ENCODE measurements at places on chromosomes 6 and 20.

- no peak for DNase-seq
Observed at GRCh38 chr20:50710492-50711063, 19.2 kb upstream of the RIPOR3 start.

DNA sequence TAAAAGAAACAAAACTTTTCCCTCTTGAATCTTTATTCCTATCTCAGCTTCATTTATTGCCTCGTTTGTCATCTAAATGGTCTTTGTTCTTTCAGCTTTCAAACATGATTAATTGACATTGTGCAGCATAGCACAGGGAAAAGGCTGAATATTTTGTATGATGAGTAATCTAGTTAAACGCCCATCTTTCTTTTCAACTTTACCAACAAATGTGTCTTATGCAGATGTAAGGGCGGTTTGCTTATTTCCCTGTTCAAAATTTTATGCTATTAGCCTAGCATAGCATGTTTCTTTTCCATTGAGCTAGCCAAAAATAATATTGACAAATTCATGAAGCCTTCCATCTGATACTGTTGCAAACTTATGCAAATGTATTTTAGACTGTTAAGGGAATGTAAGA, 176.4 kb upstream of the AKAP12 start:
- DNase-seq: no peak

DNA sequence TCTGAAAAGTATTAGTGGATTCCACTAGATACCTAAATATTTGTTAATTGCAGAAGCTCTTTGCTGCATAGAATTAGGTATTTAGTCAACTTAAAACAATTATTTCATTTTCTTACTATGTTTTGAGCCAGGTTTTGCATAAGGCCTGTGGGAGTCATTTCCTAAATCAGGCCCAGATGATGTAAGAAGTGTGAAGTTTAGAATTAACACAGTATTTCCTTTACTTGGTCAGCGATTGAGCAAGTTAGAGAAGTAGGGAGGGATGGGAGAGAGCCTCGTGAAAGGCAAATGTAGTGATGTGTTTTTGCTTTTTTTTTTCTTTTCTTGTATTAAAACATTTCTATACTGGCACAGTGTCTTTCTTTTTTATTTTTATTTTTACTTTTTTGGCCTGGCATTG, 711.1 kb downstream of the HDGFL1 start:
- no peak for DNase-seq

DNA sequence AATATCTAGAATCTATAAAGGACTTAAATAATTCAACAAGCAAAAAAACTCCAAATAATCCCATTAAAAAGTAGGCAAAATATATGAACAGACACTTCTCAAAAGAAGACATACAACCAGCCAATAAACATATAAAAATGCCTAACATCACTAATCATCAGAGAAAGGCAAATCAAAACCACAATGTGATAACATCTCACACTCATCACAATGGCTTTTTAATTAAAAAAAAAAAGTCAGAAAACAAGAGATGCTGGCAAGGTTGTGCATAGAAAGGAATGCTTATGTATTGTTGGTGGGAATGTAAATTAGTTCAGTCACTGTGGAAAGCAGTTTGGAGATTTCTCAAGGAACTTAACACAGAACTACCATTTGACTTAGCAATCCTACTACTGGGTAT, 979.6 kb upstream of the MAP3K7 start:
- no peak for DNase-seq

DNA sequence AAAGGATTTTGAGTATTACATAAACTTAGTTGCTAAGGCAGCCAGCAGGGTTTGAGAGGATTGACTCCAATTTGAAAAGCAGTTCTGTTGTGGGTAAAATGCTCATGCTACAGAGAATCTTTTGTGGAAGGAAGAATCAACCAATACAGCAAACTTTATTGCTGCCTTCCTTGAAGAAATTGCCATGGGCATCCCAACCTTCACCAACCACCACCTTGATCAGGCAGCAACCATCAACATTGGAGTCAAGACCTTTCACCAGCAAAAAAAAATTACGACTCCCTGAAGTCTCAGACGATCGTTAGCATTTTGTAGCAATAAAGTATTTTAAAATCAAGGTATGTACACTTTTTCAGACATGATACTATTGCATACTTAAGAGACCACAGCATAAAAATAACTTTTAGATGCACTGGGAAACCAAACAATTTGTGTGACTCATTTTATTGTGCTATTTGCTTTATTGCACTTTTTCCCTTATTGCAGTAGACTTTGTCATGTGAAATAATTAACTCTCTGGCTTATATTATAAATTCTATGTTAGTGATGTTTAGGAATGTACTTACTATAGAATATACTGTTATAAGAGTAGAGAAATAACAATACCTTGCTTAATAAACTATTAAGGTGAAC, 390.8 kb downstream of the CDKAL1 start:
- no peak for DNase-seq

- DNase-seq: no peak
Observed at GRCh38 chr6:257031-257725, 35.1 kb upstream of the DUSP22 start.

- no peak for DNase-seq
Observed at GRCh38 chr6:154891901-154892300, 103.2 kb upstream of the TIAM2 start.

Data from stimulated activated CD8-positive, alpha-beta memory T cell treated with anti-CD3 and anti-CD28 coated beads, Interleukin-2, amount 100 ng/mL, for 1 hour (primary cell).